Stimulated activated CD8-positive, alpha-beta memory T cell treated with anti-CD3 and anti-CD28 coated beads, Interleukin-15, amount 100 ng/mL, for 24 hours (primary cell): ENCODE measurements at places on chromosomes 3 and 15.

DNA sequence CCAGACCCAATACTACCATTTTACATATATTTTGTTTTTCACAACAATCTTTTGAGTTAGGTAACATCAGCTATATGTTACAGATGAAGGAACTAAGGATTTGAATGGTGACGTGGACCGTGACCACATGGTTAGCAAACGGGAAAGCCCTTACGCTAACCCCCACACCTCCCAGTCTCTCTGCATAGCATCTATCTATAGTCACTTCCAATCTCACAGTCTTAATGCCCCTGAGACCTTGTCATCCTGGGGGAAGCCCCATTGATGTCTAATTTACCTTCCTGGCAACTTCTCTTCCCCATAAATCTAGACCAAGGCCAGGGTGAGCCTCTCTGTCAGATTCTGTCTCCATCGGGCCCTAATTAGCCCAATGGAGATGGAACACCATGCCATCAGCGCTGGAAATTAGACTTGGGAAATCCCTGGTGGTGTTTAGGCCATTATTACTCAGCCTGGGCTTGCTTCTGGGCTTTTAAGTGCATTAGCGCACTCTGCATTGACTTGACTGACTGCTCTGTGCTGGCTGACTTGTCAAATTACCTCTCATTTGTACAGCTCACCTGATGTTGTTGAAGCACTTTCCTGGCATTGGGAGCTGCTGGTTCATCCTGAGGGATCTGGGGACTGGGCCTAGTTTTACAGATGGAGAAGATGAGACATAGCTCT is 34.0 kb upstream of the SH3GL3 start:
- no peak for DNase-seq

- DNase-seq, result no peak
Measured at GRCh38 chr15:81516012-81516411, 142.0 kb upstream of the TMC3 start.

DNA sequence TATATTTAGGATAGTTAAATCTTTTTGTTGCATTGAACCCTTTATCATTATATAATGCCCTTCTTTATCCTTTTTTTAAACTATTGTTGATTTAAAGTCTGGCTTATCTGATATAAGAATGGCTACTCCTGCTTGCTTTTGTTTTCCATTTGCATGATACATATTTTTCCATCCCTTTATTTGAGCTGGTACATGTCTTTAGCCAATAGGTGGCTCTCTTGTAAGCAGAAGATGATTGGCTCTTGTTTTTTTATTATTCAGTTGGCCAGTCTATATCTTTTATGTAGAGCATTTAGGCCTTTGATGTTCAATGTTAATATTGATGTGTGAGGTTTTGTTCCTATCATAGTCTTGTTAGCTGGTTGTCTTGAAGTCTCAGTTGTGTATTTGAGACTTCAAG is 99.5 kb upstream of the MCTP2 start:
- DNase-seq, result no peak

DNA sequence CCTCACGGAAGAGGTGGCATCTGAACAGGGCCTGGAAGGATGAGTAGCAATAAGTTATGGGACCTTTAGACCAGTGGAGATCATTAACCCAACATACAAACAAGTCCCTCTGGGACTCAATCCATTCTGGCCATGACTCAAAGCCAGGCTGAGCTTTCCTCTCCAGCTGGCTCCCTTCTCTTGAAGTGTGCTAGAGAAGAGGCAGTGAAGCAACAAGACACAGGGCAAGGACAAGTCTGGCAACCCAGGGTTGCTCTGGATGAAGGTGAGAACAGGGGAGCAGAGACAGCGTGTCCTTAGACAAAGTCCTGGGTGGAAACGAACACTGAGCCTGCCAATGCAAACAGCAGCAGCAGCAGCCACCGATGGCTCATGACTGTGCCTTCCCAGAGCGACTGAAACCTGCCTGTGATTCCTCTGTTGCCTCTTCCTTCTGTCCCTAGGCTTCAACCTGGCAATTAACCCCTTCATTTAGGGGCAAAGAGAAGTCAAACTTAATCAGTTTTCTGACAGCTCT is 86.8 kb downstream of the BDH1 start:
- DNase-seq, result no peak

GRCh38 chr15:52427804-52428203 is 100.9 kb downstream of the MYO5A start:
- no peak for DNase-seq

DNA sequence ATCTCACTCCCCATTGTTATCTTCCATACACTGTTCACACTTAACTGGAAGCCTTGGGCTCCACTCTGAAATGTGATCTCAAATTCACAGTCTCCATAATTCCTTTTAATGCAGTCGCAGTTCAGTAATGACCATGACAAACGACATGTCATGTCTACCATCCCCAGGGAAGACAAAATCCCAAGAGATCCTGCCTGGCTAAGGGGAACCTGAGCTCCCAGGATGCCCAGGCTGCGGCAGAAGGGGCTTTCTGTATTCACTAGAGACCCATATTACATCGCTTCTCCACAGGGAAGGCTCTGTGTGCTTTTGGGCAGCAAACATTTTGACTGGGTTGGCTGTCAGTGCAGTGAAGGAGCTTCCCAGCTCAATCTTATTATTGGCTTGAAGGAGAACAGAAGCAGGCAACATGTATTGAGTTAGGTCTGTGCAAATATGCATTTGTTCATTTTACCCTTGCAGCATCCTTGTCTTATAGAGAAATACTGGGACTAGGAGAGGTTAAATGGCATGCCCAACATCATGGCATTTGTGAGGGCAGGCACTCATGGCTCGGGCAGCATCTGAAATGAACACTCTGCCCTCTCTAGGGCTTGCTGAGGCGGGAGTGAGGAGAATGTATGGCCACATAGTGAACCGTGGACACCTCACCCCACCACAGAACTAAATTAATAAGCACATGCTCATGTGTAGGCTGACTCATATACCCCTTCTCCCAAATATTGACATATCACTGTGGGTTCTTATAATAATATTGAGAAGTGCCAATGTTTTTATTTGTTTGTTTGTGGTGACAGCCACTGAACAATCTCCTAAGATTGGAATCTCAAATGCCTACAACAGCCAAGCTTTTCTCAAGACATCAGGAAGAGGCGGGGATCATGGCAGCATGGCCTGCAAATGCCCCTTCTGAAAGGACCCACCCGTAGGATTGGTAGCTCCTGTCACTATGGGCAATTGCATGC is 141.6 kb upstream of the FOXB1 start:
- no peak for DNase-seq

DNA sequence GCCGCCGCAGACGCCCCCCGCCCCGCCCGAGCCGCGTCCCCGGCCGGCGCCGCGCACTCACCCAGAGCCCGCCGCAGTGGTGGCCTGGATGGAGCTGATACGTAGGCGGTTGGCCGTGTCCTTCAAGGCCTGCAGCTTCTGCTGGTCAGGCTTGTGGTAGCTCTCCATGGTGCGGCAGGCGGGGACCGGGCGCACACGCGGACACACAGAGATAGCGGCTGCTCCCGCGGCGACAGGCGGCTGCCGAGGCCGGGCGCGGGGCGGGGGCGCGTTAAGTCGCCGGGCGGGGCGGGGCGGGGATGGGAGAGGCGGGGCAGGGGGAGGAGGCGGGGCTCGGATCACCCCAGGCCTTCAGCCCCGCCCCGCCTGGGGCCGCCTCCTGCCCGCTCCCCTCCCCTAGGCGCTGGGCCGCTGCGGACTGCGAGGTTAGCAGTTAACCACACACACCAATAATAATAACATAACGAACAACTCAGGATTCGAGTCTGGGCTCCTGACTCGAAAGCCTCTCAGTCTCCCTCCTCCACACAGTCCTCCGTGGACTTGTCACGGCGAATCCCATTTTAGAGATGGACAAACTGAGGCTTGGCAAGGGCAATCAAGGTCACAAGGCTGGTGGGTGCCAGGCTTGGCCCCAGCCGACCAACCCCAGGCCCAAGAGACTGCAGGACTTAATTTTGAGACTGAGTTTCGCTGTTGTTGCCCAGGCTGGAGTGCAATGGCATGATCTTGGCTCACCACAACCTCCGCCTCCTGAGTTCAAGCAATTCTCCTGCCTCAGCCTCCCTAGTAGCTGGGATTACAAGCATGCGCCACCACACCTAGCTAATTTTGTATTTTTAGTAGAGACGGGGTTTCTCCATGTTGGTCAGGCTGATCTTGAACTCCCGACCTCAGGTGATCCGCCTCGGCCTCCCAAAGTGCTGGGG is at the start of gene TKT:
TSS of gene TKT (minus strand) at position 248 of the 929 bp plus-strand sequence. CDS start at position 168, 80 bp downstream.
- peak; percentile 58 for DNase-seq

DNA sequence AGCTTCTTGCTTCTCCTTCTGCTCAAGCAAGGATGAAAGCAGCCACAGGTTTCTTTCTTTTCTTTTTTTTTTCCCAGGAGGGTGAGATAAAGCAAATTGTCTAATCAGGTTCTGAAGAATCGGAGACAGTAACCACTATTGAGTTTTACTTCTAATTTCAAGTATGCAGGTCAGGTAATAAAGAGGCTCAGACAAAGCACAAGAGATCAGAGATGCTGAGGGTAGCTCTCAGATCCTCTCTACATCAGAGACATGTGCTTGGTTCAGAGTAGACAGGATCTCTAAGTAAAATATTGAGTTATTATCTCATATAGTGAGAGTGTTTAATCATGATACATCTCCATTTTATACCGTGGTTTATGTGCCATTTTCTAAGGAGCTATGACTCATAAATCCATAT is 168.5 kb downstream of the NFKBIZ start:
- no peak for DNase-seq
